ENCODE measurements at places on chromosomes 1 and 21.

DNA sequence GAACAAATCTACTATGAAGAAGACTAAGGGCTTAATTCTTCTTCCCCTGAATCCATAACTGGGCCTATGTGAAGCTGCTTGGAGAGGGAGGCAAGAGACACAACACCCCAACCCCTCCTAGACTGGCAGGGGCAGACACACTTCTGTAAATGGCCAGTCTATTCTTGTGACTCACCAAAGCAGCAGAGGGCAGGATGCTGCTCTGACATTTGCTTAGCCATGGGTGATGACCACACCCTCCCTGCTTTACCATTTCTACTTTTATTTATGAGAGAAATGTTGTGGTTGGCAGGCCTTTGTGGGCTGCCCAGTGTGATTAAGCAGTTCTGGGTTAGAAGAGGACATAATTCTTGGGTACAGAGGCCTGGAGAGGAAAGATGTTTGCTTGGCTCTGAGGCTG lies 189.8 kb upstream of the DPYD start:
- DNase-seq = no peak

GRCh38 chr1:9606948-9607347 lies 18.2 kb downstream of the TMEM201 start:
- DNase-seq = no peak

- no peak for DNase-seq
These were observed 58.3 kb downstream of the AKT3 start for GRCh38 chr1:243791586-243792267.

DNA sequence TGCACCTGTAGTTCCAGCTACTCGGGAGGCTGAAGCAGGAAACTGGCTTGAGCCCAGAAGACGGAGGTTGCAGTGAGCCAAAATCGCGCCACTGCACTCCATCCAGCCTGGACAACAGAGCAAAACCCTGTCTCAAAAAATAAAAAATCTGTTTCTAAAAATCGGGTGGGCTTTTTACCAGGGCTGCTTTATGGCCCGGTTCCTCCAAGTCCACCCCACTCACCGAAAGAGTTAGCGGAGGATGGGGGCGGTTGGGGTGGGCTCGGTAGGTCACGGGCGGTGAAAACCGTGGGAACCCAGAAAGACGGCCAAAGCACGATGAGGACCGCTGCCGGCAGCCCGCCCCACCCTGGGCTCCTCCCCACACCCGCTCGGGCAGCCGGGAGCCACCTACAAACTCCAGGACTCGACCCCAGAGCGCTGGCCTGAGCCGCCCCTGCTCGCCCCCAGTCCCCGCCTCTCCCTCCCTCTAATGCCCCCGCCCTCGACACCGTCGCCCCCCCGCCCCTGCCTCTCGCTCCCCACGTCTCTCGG lies 846 bp upstream of the PER3 start:
- DNase-seq = no peak

- DNase-seq = no peak
These were observed 4.4 kb upstream of the HMGN1 start for GRCh38 chr21:39353295-39353694.

GRCh38 chr1:224619209-224619608 lies 3.1 kb downstream of the CNIH3 start:
- no peak for DNase-seq

GRCh38 chr1:48329486-48329885 lies 107.0 kb downstream of the SLC5A9 start:
- DNase-seq = no peak

DNA sequence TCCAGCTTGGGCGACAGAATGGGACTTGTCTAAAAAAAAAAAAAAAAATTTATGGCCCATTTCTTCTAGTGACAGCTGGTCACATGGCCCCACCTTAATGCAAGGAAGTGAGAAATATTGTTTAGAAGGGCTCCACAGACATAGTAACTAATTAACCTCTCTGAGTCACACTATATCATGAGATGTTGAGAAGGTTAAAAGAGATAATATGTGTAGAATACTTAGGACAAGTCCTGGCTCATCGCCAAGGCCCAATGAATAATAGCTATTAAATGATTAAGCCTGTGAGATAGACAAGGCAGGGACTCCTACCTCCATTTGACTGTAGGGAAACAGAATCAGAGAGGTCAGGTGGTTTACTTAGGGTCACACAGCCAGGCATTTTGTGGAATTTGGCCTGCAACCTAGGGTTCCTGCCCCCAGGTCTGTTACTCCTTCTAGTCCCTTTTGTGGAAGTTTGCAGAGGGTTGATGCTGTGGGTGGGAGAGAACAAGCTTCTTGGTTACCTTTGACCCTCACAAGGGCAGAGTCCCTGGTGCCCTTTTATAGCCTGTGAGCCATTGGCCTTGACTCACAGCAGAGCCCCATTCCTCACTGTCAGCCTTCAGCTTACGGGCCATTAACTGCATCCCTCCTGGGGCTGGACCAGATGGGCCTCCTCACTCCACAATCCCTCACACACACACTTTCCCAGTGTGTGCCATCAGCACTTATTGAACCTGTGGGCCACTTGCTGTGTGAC lies 48.5 kb downstream of the OPRD1 start:
- no peak for DNase-seq

GRCh38 chr21:21952566-21952965 lies 954.4 kb downstream of the NCAM2 start:
- DNase-seq = no peak

DNA sequence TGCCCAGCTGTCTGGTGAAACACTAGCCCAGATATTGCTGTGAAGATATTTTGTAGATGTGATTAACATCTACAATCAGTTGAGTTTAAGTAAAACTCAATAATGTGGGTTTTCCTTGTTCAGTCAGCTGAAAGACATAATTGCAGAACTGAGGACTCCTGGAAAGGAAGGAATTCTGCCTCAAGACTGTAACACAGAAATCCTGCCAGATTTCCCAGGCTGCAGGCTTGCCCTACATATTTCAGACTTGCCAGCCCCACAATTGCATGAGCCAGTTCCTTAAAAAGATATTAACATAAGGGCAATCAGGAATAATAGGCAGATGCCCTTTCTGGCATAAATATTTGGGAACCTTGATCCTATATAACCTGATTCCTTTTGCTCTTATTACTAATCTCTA lies 14.2 kb upstream of the NIBAN1 start:
- DNase-seq = no peak

GRCh38 chr1:228236744-228237143 lies 28.9 kb downstream of the OBSCN start:
- no peak for DNase-seq

DNA sequence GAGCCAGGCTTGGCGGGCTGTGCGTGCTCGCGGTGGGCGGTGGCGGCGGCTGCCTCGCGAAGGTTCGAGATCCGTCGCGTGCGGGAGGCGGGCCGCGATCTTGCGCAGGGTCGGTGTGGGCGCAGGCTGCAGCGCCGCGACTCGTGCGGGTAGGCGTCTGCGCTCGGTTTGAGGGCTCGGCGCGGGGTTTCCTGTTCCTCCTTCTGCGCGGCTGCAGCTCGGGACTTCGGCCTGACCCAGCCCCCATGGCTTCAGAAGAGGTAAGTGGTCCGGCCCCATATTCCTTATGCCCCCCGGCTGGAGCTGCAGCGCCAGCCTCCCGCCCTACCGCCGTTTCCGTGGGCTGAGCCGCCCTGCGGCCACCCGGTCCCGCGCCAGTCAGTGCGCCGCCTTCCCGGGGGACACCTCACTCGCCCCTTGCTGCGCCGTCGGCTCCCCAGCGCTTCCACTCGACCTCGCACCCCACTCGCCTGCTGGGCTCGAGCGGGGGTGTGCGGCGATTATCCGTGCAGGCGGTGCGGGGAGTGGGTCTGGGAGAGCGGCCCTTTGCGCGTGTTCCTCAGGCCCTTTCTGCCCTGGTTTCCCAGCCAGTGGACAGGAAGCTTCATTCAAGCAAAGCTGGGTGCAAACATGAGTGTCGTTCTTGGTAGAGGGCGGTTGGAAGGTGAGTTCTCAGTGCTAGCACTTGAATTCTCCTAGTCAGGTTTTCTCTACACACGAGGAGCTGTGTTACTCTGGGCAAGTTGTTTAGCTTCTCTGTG lies at the start of gene CACYBP:
Gene CACYBP (plus strand): TSS at position 12 of the 761 bp plus-strand sequence. CDS start 234 bp downstream, at position 246.
- DNase-seq = peak; percentile 23

DNA sequence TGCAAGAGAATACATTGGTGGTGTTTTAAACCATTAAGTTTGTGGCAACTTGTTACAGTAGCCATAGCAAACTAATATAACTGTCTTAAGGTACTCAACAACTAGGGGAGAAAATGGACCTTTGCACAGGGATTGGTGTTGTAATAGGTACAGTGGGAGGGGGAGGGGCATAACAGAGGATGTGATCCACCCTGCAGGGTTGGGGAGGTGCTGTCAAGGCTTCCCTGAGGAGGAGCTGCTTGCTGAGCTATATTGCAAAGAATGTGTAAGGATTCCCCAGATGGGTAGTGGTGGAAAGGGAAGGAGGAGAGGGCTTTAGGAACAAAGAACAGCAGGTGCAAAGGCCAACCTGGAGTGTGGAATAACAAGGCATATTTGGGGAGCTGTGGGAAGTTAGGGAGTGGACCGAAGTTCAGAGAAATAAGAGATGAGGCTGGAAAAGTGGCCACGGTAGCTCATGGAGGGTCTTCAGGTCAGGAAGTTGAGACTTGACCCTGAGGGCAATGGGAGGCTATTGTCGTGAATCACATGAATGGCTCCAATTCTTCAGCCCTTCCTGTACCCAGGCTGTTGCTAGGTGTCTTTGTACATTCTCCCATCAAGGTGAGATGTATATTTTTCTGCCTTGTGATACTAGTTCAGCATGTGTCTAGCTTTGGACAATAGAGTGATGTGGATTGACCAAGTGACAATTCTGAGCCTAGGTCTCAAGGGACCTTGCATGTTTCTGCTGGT lies 168.6 kb upstream of the CSF3R start:
- no peak for DNase-seq

DNA sequence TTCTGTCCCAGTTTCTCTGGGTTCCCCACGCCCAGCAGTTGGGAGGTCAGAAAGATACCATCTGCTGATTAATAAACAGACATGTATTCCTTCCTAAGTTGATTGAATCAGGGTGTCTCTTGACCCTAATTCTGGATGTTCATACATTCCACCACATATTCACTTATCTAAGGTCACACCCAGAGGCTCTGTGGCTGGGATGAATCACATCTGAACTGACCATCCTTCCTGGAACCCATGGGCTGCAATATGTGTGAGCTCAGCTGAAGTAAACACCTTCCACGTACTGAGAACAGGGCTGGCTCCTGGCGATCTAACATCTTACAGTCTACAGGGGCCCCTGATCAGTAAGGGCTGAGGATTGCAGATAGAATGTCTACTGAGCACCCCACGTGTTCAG lies 20.5 kb upstream of the TRABD2B start:
- no peak for DNase-seq

- DNase-seq = no peak
These were observed 5.8 kb downstream of the C21orf58 start for GRCh38 chr21:46317710-46318463.

Measured in stimulated activated CD8-positive, alpha-beta memory T cell treated with anti-CD3 and anti-CD28 coated beads, Interleukin-7, amount 100 ng/mL, for 1 hour (primary cell).